Stimulated activated CD4-positive, alpha-beta T cell treated with anti-CD3 and anti-CD28 coated beads, Interleukin-2, amount 100 ng/mL, for 24 hours (primary cell): ENCODE measurements at places on chromosomes 3 and 15.

DNA sequence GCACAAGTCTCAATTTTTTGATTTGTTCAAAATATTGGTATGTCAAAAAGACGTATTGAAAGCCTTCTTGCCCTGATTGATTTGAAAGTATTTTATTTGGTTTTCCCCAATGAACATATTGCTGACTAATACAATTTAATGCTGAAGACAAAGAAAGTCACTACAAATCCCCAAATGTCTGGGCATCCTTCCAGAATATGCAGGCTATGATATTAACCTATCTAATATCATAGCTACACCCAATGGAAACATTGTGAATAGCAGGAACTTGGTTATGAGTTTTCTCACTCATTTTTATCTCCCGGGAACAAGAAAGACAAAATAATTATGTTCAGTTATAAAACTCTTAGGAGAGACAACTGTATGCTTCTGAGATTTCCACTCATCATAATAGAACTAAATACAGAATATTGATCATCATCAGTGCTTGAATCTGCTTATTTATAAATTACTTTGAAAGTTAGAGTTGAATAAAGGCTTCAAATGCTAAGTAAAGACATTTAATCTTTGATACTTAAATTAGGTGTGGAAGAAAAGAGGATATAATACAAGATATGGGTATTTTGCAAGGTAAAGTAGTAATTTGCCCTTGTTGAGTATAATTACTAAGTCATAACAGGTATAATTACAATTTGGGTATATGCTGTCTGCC lies 483.9 kb downstream of the RBMS3 start:
- DNase-seq, result no peak

DNA sequence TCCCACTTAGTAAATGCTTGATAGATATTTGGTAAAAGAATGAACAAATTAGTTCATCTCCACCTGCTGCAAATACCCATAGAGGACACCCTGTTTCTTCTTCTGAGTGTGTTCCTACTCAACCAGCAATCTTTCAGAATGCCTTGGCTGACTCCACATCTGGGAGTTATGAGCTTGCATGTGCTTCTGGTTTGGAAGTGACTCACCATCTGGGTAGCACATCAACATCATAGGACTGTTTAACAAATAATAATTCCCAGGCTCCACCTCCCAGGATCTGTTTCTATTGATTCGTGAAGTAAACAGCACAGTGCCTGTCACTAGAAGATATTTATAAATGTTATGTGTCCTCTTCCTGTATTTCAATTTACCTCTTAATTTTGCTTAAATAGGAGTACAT lies 580.1 kb downstream of the ROBO2 start:
- DNase-seq, result no peak

GRCh38 chr3:177878957-177879356 lies 657.3 kb upstream of the KCNMB2 start:
- no peak for DNase-seq

- DNase-seq, result no peak
Measured at GRCh38 chr3:193779933-193780332, 186.9 kb downstream of the OPA1 start.

- DNase-seq, result no peak
Measured at GRCh38 chr15:86399041-86399954, 319.6 kb downstream of the AGBL1 start.

GRCh38 chr3:49900491-49901153 lies 3.1 kb downstream of the MST1R start:
- DNase-seq, result no peak

DNA sequence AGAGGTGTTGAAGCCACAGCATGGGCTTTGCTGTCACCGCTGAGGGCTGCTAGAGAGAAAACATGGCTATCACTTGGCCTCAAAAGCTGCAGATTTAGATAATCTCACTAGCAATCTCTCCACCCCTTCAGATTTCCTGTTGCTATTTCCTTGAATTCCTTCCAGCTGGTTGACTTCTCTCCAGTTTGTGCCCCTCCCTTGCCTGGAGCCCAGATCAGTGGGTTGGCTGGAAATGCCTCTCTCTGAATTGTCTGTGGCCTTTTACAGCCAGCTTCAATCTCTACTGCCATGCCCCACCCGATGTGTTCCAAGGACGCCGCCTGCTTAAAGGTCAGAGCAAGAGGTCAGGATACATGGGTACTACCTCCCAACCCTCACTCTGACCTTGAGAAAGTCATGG lies 294.1 kb downstream of the NTRK3 start:
- no peak for DNase-seq

GRCh38 chr15:60551781-60552161 lies 72.8 kb upstream of the ICE2 start:
- DNase-seq, result no peak

DNA sequence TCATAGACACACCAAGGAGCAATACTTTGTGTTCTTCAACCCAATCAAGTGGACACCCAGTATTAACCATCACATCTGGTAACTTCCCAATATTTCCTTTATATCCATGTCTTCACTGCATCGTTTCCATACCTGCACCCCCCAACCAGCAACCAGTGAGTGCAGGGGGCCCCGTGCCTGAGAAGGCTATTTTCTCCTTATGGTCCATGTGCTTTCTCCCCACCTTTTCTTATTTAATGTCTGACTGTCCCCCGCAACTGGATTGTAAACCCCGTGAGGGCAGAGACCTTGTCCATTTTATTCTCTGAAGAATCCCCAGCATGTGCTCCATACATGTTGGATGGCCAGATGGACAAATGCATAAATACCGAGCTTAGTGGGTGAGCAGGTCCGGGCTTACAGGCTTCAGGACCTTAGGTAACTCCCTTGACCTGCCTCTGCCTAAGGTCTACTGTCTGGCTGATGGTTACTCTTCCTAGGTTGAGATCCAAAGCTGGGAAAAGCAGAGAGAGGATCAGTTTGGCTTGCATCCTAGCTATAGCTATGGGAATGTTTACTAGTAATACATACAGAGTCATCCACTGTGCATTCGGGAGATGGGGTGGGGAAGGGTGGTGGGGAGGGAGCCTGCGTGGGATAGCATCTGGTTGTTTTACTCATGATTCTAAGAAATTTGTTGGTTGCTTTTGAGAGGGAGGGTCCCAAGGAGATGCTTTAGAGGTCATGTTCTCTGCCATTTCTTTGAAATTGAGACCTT lies 41.5 kb downstream of the PXYLP1 start:
- no peak for DNase-seq

DNA sequence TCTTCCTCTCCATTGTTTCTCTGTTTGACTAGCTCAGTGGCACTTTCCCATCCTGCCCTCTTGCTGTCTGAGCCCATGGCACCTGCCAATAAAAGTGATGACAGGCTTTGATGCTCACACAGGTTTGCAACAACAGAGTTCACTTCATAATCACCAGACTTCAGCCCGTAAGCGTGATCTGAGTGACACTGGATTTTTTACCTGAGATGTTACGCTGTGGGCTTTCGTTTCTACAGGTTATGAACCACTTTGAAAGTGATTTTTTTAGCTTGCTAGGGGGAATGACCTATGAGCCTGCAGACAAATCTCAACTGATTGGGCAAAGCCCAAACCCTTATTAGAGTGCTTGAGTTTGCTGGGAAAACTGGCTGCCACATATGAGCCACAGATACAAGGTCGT lies 173.9 kb upstream of the ICE2 start:
- no peak for DNase-seq

GRCh38 chr3:45626096-45626887 lies 31.7 kb downstream of the LIMD1 start:
- DNase-seq, result no peak

DNA sequence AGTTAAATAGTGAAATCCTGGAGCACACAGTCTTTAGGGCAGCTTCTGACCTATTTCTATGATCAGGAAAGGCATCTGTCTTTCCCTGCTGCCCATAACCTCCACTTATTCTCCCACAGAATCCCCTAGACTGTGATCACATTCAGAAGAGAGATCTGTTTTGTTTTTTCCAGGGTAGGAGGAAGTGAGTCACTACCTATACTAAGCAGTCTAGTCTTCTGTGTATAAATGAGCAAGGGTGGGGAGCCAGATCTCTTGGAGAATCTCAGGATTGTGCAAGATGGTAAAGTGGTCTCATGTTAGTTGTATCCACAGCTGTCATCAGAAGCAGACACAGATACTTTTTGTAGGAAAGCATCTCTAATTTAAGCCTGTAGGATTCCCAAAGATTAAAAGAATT lies 11.8 kb upstream of the FBXO22 start:
- DNase-seq, result no peak

- DNase-seq, result no peak
Measured at GRCh38 chr3:70256566-70256965, 55.9 kb downstream of the MDFIC2 start.

DNA sequence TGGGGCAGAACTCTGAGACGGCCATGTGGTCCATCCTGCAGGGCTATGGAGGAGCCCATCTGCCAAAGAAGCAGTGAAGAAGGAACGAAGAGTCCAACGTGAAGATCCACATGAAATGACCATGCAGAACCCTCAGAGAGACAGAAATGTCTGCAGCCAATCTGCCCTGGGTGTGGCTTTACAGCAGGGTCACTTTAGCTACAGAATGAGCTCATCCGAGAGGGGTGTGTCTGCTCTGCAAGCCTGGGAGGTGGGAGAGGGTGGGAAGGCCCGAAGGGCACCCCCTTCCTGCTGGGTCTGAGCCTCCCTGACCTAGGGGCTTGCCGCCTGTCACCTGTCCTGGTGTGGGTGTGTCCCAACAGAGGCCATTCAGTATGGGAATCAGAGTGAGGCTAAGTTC lies 176.3 kb downstream of the ATP10A start:
- DNase-seq, result no peak

GRCh38 chr15:86432861-86433260 lies 353.2 kb downstream of the AGBL1 start:
- DNase-seq, result no peak

DNA sequence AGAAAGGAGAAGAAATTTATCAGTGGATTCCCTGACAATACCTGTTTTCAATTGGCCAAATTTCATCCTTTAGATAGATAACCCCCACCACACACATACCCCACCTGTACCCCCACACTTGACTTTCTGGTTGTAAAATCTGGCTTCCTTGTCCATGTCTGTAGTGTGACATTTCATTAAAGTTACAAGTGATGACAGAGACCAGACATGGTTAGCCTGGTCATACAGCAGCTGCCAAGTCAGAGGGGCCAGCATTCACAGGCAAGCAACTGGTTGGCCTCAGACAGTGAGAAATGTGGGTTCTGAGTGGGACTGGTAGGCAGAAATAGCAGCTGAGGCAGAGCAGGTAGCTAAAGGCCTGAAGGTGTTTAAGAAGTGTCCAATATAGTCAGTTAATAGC lies 238.6 kb upstream of the SOX14 start:
- DNase-seq, result no peak

DNA sequence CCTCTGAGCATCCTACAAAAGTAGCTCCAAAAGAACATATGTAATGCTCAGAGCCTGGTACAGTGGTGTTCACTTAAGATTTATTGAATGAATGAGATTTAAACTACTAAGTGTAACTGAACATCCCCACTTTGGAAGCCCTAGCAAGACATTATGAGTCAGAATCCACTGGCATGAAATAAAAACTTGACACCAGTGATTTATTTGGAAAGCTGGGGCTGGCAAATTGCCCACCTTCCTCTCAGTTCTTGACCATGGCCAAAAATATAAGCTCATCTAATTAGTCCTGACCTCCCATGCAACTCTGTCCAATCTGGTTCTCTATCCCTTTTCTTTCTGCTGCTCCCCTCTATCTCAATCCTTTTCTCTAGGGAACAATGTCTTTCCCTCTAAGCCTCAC lies 418.0 kb downstream of the PLCL2 start:
- no peak for DNase-seq

- DNase-seq, result no peak
Measured at GRCh38 chr3:52705438-52705687, 228 bp downstream of the GLT8D1 start.

DNA sequence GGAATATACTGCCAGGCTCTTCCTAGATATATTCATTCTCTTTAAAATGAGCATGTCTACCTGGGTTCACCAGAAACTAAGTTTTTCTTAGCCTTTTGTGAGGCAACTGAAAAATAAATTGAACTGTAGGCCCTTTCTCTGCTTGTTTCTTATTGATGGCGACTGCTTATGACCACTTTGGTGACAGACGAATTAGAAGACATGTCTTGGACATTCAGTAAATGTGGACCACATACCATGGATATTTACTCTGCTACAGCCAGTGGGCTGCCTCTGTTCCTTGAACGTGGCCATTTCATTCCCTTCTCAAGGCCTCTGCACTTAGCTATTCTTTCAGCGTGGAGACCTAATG lies 603 bp upstream of the SELENOK start:
- no peak for DNase-seq

- no peak for DNase-seq
Measured at GRCh38 chr3:74562558-74563269, 51.7 kb downstream of the CNTN3 start.

- peak; percentile 13 for DNase-seq
Measured at GRCh38 chr15:42065033-42065432, 29.3 kb downstream of the PLA2G4D start.

- no peak for DNase-seq
Measured at GRCh38 chr15:53447053-53447574, 312.3 kb downstream of the WDR72 start.

DNA sequence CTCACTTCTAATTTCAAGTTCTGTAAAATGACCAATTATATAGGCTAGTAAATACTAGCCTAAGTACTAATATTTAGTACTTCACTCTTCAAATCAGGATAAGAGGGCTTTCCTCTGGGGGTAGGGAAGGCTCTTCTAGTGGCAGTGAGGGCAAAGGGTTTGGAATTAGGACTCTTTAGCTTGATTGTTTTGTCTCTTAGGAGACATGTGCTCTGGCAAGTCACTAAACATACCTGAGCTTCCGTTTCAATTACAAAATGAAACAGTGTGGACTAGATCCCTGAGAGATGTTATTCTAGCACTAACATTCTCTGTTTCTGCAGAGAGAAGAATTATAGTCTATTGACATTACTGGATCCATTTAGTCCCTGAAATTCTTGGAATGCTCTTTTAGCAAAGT lies 71.5 kb downstream of the PCOLCE2 start:
- DNase-seq, result no peak

DNA sequence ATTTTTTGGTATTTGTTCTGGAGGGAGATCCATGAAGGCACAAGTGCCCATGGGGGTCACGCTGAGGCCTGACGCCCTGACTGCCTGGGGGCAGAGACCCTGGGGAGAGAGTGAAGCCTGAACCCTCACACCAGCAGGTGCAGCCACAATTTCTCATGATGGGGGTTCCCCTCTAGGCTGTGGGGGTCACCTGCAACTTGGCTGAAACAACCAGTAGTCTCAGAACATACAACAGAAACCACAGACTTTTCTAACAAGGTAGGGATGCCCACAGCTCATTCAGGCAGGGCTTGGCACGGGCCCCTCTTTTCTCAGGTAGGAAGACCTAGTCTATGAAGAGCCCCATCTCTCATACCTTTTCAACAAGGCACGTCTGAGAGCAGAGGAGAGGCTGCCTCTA lies 245.1 kb downstream of the ADAMTS17 start:
- no peak for DNase-seq

DNA sequence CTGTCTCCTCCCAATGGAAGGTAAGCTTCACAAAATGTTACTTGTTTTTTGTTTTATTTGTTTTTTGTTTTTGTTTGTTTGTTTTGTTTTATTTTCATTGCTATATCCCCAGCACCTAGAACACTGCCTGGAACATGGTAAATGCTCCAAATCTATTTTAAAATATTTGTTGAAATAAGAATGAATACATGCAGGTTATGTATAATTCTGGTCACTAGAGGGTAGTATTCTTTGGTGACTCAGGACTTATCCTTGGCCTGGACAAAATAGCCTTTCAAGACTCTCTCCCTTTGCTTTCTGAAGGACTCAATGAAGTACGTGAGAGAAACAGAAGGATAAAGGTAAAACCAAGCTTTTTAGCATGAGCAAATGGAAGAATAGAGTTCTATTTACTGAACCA lies 46.9 kb upstream of the PPP2R3A start:
- DNase-seq, result no peak
